Naive thymus-derived CD8-positive, alpha-beta T cell (primary cell): ENCODE measurements at places on chromosomes 6 and 20.

DNA sequence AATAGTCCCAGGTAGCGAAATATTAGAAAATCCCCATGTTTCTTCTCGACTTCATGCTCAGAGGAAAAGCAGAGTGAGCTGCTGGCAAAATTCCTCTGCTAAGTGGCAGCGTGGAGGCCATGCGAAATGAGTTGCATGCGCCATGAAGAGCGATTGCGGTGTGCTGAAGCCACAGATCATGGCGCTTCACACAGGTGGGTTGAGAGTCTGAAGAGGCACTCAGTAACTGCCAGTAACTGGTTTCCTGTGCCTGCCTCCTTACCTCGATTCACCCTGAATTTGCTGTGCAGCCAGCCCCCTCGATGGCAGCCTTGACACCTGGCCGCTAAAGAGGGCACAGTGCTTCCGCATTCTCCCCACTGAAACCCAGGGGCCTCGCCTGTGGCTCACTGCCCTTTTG is 301.5 kb downstream of the NRN1 start:
- no peak for DNase-seq

DNA sequence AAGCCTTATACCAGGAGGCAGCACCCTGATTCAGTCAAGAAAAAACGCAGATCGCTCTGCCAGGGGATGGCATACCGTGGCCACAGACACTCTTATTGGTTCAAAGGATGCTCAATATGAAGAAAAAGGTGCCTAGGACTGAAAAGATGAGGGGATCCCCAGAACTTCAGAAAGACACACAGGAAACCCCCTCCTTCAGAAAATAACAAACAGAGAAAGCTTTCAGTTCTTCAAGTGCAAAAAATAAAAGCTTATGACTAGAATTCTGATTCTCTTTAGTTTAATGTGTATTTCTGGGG is 17.7 kb upstream of the MYB start:
- DNase-seq, result peak; percentile 46

DNA sequence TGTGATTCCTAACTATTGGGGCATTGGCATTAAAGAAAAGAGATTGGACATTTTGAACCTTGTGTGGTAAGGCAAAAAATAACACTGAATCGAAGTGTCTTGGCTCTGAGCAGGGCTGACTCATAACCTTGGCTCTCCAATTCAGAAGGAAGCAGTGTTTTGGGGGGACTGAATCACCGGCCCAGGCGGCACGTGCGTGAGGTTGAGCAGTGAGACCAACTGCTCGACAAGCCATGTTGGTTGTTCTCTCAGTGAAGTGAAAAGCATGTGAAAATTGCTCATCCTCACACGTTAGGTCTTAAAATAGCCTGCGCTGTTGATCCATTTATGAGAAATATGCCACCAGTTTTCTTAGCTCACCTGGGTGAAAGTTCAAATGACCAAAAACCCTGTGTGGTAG is 137.8 kb upstream of the SPACA1 start:
- no peak for DNase-seq

DNA sequence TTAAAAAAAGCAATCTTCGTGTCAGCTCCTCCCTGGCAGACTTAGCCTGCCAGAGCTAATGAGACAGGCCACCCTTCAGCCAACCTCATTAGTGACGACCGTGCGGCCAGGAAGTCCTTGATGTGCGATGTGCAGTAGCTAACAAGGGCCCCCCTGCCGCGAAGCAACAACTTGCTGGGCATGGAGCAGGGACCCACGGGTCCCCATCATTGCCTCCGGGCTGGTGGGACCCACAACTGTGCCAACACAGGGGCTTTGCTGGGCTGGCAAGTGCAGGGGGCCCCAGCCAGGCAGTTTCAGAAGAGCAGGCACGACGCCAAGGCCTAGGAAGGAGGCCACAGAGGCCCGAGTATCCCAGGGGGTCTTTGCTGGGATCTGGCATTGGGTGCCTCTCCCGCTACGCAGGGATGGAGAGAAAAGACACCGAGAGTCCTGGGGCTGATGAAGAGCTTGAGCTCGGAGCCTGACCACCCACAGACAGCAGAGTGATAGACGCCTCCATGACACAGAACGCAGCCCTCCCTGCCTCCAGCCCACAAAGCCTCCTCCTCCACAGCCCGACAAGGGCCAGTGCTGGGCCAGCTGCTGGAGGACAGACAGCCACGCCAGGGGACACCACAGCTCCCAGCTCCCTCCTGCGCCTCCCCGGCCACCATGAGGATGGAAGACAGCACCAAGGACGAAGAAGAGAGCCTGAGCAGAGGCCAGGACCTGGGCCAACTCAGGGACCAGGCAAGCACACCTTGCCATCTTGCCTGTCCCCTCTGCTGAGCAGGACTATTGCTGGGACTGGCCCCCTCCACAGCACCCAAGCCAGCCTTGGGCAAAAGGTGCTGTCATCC is 96.6 kb downstream of the YTHDF1 start:
- DNase-seq, result no peak

GRCh38 chr20:45032781-45033180 is 66.5 kb downstream of the STK4 start:
- no peak for DNase-seq

GRCh38 chr6:8100159-8100854 is 2.0 kb downstream of the EEF1E1 start:
- DNase-seq, result no peak

DNA sequence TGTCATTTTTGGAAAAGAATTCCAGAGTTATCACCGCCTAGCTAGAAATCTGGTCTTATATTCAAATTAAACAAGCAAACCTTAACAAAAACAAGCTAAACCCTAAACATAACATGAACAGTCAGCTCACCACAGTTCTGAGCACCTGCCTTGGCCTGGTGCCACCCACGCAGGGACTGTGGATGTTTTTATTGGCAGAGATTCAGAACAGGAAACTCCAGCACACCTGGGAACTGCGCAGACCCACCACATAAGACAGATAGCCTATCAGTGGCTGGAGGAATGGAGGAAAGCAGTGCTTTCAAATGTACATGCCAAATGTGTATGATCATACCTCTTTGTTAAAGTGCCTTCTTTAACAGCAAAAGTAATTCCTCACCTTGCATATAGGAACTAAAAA is 8.9 kb downstream of the SLC16A10 start:
- peak; percentile 84 for DNase-seq

- DNase-seq, result no peak
Measured at GRCh38 chr6:36195471-36196112, 952 bp upstream of the BRPF3 start.

DNA sequence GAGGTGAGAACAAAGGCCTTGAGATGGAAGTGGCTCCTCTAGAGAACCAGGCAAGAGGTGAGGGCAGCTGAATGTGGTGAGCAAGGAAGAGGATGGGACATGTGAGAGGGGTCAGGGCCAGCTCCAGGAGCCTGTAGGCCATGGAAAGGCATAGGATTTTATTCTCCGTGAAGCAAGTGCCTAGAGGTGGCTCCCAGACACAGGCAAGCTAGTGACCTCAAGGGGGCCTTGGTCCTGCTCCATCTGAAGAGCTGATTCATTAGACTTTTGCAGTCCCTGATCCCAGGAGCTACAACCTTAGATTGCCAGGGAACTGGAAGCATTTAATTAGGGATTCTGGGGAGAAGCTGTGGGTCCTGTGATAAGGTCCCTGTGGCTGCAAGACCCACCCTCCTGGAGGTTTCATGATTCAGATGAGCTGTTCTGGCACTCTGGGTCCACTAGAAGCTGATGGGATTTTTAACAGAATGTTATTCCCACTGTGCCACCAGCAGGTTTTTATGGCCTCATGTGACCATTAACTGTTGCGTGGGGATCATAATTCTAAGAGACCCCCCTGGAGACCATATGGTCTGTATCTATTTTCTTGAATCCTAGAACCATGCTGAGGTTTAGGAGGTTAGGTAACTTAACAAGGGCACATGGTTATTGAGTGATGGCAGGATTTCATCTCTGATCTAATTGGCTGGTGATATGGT is 90.5 kb downstream of the ELOVL5 start:
- no peak for DNase-seq

GRCh38 chr6:89066940-89067646 is 13.5 kb upstream of the PNRC1 start:
- no peak for DNase-seq

- no peak for DNase-seq
Measured at GRCh38 chr6:156752666-156753301, 24.4 kb upstream of the ARID1B start.

GRCh38 chr6:148997865-148998264 is 251.0 kb downstream of the UST start:
- DNase-seq, result no peak
